ENCODE measurements at places on chromosomes 4 and X.

DNA sequence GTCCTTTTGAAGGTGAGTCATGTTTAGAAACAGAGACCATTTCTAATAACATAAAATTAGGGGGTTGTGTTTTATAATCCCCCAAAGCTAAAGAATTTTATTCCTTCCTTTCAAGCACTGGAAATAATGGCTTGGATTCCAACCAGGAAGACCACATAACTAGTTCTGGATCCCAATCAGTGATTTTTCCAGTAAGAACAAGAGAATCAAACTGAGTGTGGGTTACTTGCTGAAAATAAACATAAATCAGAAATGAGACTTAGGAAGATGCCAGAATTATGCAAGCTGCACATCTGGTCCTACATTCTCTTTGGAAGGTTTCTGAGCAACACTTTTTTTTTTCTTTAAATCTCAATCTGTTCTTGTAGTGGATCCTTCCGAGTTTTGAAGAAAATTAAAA is 76.3 kb downstream of the SOWAHB start:
- no peak for DNase-seq

DNA sequence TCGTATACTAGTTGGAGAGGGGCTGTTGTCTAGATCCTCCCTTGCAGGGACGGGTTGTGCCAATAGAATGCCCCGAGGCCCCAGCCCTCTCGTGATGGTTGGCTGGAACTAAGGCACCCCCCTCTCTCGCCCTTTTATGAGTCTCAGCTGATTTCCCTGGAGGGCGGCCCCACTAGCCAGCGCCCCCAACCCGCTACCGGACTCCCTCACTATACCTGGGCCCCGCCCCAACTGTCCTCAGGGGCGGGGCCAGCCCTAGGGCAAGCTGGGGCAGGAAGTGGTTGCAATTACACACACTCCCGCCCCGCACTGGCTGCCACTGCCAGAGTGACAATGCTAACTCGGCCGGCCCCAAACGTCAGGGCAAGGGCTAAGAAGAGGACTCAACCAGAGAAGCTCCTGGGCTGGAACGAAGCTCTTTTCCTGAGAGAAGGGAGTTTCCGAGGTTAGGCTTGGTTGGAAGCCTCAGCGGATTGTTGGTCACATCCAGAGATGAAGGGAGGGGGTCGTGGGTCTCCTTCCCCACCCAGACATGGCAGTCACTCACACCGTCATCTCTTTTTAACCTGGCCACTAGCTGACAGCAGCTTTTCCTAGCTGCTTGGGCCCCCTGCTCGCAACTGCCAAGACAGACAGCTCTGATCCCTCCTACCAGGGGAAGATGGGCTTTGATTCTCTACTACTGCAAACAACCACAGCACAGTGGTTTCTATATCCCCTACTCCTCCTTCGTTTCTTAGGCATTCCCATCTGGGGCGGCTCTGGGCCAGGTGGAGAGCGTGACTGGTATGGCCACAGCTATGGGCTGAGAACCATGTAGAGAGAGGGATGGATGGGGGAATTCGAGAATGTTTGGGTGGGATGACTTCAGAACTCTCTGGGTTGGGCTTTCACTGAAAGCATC is 21.0 kb upstream of the BCORL1 start:
- DNase-seq: no peak

GRCh38 chrX:94366616-94367015 is 692.6 kb downstream of the FAM133A start:
- DNase-seq: no peak

GRCh38 chrX:63686878-63687714 is 97.9 kb downstream of the ARHGEF9 start:
- DNase-seq: peak; percentile 25

DNA sequence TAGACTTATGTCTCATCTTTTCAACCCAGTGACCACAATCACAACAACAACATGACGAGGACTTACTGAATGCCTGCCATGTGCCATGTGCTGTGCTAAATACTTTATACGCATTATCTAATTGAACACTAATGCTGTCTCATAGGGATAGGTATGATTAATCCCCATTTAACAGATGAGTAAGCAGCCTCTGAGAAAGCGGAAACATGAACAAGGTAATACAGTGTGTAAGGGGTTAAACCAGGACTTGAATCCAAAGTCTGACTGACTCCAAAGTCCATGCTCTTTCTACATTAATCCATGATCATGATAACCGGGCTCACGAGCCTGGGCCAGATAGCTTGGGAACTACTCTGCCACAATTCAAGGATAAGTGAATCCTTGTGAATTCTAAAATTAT is 105.3 kb upstream of the MBNL3 start:
- DNase-seq: no peak

DNA sequence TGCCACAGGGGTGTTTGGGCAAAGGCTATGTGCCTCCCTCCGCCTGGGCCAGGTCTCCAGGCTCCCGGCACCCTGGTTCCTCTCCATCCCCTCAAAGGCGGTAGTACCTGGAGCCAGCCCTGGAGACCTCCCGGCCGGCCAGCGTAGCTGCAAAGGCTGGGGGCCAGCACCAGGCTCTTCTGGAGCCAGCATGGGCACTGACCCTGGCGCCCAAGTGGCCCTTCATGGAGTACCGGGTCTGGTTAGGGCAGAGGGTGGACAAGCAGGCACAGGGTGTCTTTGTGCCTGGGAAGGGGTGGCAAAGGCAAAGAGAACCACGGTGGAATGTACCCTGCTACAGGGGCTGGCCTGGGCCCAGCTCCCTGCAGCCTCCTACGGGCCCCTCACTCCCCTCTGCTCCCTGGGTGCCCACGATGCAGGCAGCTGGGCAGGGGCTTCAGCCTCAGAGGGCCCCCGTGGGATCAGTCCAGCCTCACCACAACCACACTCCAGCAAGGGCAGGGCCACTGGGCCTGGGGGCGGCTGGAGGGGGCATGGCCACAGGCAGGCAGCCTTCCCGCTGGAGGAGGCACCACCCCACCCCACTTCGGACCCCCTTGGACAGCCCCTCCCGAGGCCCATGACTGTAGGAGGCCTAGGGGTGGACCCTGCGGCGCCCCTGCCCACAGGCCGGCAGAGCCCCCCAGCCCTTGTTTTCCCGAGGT is 112.9 kb upstream of the NKX1-1 start:
- no peak for DNase-seq

GRCh38 chrX:73852022-73852421 is 289.0 kb downstream of the CHIC1 start:
- no peak for DNase-seq

GRCh38 chr4:112156112-112156511 is 10.9 kb downstream of the FAM241A start:
- no peak for DNase-seq

DNA sequence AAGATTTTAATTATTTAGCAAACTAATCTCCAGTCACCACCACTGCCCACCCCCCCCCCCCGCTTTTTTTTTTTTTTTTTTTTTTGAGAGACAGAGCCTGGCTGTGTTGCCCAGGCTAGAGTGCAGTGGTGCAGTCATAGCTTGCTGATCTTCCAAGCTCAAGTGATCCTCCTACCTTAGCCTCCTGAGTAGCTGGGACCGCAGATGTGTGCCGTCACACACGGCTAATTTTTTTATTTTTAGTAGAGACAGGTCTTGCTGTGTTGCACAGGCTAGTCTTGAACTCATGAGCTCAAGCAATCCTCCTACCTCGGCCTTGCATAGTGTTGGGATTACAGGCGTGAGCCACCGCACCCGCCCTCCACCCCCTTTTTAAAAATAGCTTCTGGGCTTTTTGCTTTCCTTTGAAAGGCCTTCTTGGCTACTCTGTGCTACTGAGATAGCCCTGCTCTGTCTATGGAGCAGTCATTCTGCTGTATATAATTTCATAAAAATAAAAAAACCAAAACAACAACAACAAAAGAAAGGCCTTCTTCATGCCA is 18.7 kb downstream of the TXLNG start:
- no peak for DNase-seq

DNA sequence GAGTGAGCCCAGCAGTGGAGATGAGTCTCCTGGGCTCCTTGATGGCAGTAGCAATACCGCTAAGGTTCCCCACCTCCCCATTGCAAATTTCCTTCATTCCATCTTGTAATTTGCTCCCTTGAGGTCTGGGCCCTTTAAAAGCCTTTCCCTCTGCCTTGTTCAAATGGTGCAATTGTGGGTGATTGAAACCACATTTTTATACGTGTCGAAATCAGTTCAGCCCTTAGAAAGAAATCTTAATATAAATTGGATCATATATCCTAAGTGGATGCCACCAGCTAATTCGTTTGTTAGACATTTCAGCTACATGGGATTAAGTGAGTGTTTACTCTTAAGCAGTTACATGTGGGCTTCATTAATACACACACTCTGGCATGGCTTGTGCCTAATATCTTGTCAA is 68.6 kb downstream of the NHS start:
- no peak for DNase-seq

GRCh38 chr4:138919094-138919936 is 96.3 kb upstream of the NOCT start:
- DNase-seq: peak; percentile 54

- DNase-seq: no peak
These were observed 143.2 kb downstream of the KIT start for GRCh38 chr4:54800831-54801530.

GRCh38 chrX:40313269-40313668 is 215.5 kb upstream of the BCOR start:
- no peak for DNase-seq

- no peak for DNase-seq
These were observed 44.2 kb upstream of the SPRY1 start for GRCh38 chr4:123352240-123352945.

- peak; percentile 12 for DNase-seq
These were observed 89.5 kb downstream of the OR13H1 start for GRCh38 chrX:131633285-131633917.

- no peak for DNase-seq
These were observed 306.4 kb downstream of the PTTG2 start for GRCh38 chr4:38266616-38267015.

DNA sequence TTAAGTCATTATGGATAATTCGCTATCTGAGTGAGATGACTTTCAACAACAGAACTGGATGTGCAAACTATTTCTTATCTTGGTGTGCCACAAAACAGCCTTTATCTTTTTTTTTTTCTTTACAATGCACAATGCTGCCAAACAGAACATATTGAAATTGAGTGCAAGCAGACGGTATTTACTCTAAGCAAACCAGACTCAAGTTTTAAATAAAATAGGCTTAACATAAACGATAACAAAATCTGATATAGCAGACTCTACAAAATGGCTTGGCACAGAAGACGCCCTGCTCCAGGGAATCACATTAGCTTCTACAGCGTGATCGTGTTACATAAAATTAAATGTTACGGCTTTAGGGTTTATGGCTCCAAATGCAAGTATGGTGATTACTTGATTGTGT is 9.6 kb upstream of the STK32B start:
- no peak for DNase-seq

- peak; percentile 36 for DNase-seq
These were observed 7.1 kb downstream of the RASL11B start for GRCh38 chr4:52869196-52869595.

- DNase-seq: no peak
These were observed 19.4 kb upstream of the KLHL8 start for GRCh38 chr4:87239821-87240220.

All from HFF-Myc (cell line).